ENCODE measurements at places on chromosomes 5 and 9.

DNA sequence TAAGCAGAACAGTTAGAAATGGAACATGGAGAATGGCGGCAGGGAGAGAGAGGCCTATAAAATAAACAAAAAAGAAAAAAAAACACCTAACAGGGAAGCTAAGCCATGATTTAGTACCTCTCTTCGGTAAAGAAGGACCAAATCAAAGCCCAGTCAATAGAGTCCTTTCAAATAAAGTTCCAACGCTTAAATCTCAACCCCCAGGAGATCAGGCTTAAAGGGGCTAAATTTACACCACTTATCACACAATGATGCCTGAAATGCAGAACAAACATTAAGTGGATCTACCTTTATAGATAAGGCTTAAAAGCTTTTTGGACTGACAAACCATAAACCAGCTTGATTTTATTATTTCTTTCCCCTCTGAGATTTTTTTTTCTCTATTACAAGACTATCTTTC lies 66.3 kb downstream of the PRELID2 start:
- no peak for DNase-seq

DNA sequence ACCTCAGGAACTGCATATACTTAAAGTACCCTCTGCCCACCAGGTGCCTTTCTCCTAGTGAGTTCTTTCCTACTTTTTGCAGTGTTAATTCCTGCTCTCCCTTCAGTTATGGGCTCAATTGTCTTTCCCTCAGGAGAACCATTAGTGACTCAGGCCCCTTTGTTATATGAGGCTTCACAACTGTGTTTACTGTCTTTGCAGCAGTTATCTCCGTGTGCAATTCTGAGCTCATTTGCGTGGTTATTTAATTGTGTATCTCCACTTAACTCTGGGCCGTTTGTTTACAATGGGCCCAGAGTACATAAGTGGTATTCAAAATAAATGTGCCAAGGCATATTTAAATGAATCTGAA lies 9.6 kb downstream of the FBXO38 start:
- DNase-seq = peak; percentile 87

DNA sequence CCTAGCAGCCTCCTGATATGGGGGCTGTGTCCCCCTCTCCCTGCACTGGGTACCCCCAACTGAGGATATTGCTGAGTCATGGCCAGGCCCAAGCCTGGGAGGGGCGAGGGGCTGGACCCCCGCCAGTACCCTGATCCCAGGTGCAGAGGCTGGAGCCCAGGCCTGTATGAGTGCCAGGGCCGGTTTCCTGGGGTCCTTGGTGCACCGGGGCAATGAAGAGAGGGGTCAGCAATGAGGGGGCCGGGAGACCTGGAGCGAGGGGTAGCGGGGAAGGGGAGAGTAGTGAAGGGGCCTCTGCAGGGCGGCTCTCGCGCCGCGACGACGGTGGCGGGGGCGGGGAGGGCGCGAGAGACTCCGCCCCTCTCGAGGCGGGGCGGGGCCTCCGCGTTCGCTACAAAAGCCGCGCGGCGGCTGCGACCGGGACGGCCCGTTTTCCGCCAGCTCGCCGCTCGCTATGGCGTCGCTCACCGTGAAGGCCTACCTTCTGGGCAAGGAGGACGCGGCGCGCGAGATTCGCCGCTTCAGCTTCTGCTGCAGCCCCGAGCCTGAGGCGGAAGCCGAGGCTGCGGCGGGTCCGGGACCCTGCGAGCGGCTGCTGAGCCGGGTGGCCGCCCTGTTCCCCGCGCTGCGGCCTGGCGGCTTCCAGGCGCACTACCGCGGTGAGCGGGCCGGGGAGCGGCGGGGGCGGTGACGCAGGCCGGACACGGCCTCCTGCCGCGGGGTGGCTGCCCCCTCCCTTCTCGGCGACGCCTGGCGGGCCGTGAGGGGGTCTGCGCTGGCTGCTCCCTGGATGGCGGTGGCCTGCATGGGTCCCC lies at the start of gene SQSTM1:
Gene SQSTM1 (plus strand): TSS at position 423 of the 815 bp plus-strand sequence. CDS start 32 bp downstream, at position 455.
- DNase-seq = no peak

GRCh38 chr5:19241690-19242089 lies 746.3 kb downstream of the CDH18 start:
- DNase-seq = no peak

GRCh38 chr5:171462928-171463861 lies 43.7 kb downstream of the FGF18 start:
- DNase-seq = no peak

DNA sequence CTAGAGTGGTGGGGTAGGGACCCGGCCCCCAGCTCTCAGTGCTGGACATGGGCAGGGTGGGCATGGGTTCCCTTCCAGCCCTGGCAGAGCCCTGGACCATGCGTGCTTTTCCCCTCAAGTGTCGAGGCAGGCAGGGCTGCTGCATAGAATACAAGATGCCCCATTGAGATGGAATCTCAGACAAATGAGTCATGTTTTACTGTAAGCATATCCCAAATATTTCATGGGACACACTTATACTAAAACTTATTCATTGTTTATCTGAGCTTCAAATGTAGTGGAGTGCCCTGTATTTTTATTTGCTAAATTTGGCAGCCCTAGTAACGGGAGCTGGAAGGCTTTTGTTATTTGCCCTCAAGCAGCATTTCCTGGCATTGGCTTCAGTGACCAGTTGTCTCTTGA lies 3.2 kb upstream of the RNU6ATAC start:
- DNase-seq = no peak

GRCh38 chr9:131020388-131020787 lies 11.4 kb downstream of the LAMC3 start:
- DNase-seq = no peak

GRCh38 chr5:12704955-12705354 lies 800.7 kb upstream of the CTNND2 start:
- no peak for DNase-seq

- DNase-seq = no peak
These were observed 107.7 kb downstream of the TENT4A start for GRCh38 chr5:6820851-6821479.

GRCh38 chr9:104941597-104941996 lies 13.6 kb upstream of the ABCA1 start:
- no peak for DNase-seq

DNA sequence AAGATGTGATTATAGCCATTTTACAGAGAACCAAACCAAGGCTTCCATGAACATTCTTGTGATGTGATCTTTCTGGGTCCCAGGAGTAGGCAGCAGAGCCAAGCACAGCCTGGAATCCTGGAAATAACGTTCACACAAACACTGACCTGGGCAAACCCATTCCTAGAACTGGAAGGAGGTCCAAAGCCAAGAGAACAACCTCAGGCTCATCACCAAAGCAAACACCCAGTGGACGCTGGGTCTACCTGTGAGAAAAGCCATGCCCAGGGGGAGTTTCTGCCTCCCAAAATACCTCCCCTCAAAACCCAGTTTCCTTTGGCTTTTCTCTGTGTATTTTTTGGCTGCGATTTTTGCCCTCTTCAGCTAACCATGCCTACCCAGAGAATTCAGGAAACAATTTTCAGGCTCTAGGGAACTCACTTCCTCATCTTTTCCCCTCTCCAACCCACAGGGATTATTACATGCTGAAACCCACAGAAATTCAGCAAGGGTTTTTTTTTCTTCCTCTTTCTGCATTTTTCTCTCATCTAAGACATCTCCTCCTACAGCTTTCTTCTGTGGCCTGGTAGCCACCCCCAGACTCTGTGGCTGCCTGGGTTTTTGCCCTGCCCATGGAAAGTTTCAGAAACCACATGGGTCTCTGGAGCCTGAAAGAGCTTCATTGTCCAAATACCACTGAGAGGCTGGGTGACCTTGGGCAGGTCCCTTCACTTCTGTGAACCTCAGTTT lies 75.0 kb downstream of the TNC start:
- no peak for DNase-seq

- DNase-seq = no peak
These were observed 650 bp downstream of the MRRF start for GRCh38 chr9:122265149-122265915.

- no peak for DNase-seq
These were observed 3.6 kb upstream of the SNAPC4 start for GRCh38 chr9:136403538-136403914.

DNA sequence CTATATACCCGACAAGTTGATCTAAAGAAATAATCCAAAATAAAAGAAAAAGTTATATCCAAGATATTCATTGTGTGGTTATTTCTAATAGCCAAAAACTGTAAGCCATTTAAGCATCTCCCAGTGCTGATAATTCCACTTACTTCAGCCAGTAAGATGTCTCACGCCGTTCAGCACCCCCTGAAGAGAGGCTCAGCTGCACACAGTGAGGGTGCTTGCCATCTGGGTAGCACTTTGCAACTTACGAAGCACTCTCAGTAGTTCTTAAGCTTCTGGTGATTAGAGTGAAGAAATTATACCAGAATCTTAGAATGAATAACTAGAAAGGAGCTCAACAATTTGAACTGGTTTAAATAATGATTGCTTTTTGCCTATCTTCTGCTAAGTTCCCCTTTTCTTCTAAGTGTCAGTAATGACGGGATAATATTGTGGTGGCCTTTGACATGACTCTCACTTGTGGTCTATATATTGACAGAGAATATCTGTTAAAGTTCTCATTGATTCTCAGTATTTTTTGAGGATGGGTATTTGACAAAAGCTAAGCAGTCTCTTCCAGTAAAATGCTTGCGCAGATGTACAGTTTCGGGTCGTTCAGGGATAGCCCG lies 26.2 kb upstream of the LTC4S start:
- DNase-seq = no peak

DNA sequence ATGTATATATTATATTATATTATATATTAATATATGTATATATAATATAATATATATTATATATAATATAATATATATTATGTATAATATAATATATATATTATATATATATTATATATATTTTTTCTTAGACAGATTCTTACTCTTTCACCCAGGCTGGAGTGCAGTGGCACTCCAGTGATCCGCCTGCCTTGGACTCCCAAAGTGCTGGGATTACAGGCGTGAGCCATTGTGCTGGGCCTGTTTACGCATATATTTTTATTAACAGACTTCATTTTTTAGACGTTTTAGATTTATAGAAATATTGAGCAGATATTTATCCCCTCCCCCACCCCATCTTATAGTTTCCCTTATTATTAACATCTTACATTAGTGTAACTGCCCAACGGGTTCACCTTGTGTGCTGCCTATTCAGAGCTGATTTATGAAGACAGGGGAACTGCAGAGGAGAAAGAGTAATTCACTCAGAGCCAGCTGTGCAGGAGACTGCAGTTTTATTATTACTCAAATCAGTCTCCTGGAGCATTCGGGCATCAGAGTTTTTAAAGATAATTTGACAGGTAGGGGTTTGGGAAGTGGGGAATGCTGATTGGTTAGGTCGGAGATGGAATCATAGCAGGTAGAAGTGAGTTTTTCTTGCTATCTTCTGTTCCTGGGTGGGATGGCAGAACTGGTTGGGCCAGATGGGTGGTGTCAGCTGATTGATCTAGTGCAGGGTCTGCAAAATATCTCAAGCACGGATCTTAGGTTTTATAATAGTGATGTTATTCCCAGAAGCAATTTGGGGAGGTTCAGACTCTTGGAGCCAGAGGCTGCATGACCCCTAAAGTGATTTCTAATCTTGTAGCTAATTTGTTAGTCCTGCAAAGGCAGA lies 93.4 kb downstream of the UNC13B start:
- DNase-seq = no peak

DNA sequence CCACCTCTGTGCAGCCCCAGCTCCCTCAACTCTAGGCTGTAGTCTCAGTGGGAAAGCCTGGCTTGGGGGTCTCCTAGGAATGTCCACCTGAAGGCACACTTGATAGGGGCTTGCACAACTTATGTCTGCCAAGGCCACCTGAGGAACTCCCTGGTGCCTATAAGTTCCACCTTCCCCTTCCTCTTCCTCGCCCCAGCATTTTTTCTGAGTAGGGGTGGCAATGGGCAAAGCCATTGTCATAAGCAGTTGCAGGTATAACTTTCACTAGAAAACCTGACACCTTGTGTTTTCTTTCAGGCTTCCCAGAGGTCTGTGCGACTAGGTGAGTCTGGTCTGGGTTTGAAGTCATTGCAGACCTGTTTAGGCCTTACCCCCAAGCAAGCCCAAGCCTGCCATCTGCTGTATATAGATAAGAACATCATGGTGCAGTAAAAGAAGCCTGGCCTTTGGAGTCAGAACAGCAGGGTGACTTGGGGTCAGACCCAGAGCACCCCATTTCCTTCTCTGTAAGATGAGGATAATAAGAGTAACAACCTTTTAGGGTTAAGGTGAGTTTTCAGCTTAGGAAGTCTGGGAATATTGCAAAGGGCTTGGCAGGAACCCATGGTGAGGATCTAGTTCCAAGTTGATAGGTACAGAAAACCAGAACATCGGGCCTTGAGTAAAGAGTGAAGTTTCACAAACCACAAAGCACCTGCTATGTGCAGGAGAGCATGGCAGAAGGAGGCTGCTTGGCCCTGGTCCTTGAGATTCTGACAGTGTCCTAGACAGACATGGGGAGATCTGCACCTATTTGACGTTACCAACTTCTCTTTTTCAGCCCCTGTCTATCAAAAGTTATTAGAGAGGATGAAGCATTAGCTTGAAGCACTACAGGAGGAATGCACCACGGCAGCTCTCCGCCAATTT lies 33.8 kb downstream of the TGFBI start:
- DNase-seq = no peak

GRCh38 chr9:95506678-95507463 lies 9.9 kb downstream of the PTCH1 start:
- DNase-seq = no peak

GRCh38 chr9:134640506-134641172 lies 964 bp upstream of the COL5A1 start:
- DNase-seq = no peak

DNA sequence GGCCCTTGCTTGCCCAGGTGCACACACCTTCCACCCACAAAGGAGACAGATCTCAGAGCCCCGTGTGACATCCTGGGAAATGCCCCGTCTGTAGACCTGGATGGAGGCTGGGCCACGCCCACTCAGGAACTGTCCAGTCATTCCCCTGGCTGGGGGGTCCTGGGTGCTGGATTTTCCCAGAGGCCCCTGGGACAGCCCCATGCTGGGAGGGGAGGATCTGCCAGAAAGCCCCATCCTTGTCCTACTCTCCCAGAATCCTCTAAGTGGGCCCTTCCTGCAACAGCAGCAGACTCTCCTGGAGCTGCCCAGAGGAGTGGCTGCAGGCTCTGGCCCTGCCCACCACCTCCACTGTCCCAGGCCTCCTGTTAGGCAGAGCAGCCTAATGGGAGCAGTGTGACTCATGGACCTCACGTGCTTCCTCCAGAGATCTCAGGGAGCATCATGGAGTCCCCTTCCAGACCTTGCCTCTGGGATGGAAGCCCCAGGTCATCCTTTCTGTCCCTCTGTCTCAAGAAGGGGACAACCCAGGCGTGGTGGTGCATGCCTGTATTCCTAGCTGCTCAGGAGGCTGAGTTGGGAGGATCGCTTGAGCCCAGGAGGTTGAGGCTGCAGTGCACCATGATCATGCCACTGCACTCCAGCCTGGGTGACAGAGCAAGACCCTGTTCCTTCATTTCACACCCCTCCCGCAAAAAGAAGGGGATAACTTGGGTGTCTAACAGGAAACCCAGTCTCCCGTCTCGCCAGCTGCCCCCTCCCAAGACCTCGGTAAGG lies 51.7 kb downstream of the JADE2 start:
- DNase-seq = no peak

DNA sequence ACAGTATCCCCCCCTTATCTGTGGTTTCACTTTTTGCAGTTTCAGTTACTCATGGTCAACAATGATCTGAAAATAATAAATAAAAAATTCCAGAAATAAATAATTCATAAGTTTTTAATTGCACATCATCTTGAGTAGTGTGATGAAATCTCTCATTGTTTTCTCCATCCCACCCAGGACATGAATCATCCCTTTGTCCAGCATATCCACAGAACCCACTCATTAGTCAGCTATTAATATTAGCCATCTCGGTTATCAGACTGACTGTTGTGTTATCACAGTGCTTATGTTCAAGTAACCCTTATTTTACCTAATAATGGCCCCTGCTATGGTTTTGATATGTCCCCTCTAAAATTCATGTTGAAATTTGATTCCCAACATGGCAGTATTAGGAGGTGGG lies 40.7 kb downstream of the FAM114A2 start:
- DNase-seq = no peak
